ENCODE measurements at places on chromosomes 6 and 20.

DNA sequence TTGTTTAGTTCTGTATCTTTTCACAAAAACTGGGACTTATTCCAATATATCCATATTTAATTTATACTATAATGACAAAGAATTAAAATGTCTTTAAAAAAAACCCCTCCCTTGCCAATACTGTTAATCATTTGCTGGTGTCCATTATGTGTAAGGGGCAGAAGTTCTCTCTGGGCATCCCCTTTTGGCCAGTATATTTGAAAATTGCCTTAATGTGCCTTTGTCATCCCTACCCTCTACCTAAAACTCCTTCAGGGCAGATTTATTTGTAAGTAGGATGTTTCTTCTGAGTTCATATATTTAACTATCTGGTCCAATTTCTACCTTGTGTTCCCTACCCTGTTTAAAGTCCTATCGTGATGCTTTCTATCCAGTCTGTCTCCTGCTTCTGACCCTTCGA, 62.9 kb downstream of the ARHGAP18 start:
- no peak for DNase-seq

- DNase-seq: no peak
Observed at GRCh38 chr6:98014442-98015201, 731.6 kb upstream of the MMS22L start.

DNA sequence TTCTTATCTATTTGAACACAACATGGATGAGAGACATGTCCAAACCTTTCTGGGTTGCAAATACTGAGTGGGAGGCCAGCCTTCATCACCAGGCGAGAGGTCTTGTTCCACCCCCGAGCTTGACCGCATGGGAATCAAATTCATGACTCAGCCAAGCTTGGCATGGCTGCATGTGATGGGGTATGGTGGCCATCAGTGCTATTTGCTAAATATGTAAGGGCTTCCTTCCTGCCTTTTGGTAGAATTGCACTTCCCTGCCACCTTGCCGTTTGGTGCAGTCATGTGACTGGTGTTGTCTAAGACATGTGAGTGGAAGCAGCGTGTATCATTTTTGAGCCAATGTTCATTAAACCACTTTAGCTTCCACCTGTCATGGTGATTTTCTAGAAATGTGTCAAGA, 508.9 kb upstream of the SULF2 start:
- no peak for DNase-seq

GRCh38 chr6:161635975-161636374, 362.1 kb upstream of the AGPAT4 start:
- DNase-seq: no peak

DNA sequence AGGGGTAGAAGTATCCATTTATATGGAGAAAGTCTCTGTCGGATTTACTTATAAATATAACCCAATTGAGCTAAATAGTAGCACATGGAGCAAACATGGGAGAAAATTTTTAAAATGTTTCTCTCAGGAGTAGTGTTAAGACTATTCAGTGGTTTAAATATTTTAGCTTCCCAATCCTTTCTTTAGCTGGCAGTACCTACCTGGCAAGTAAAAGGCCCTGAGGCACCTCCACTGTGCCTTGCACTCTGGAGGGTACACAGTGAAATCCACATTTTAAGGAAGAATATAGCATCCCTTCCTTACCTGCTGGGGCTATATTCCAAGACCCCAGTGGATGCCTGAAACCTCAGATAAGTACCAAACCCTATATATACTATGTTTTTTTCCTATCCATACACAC, 124.2 kb downstream of the KLHL32 start:
- DNase-seq: no peak

- peak; percentile 91 for DNase-seq
Observed at GRCh38 chr6:153956808-153957207, 82.2 kb upstream of the OPRM1 start.

All from epithelial cell of esophagus (primary cell).